Effector memory CD8-positive, alpha-beta T cell (primary cell): ENCODE measurements at places on chromosomes 11 and 22.
A peak's percentile ranks its signal among the peaks of the same experiment; 100 is the strongest.

GRCh38 chr22:37283393-37283937, 1.2 kb downstream of the CYTH4 start:
- DNase-seq: no peak

DNA sequence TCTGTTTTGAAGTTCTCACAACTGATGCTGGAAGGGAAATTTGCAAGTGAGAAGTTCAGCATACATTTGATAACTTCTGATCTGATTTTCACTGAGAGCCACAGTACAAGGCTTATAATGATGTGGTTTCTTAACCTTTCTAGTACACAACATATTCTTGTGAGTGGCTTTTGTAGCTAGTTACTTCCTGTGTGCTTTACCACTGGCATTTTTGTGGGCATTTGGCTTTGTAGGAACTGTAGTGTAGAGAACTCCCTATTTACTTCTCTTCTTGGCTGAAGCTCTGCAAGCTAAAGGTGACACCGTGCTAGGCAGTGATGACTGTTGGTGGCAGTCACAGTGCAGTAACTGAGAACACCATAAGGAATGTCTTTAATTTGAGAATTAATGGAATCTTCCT, 14.9 kb downstream of the USP47 start:
- DNase-seq: no peak

GRCh38 chr11:76155500-76156227, 50.6 kb downstream of the WNT11 start:
- DNase-seq: no peak

DNA sequence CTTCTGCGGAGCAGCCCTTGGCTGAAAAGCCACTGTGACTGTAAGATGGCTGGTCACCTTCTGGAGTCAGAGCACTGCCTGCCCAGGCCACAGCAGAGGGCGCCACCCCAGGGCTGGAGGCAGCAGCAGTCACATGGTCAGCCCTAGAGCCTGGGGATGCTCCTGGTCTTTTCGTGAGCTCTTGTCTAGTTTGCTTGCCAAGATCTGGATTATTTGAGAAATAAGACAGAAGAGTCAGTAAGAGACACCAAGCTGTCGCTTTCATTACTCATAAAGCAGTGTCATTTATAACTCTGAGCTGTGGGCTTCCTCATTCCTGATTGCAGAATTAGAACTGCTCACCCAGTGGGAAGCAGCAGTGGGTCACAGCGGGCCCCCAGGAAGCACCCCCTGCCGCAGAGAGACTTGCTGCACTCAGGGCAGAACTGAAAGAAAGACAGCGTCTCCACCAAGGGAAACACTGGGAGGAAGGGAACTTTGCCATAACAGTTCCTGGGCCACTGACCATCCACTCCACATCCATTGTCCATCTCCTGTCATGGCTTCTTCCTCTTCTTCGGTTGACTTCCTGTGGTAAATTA, 56.7 kb downstream of the PPP6R2 start:
- DNase-seq: no peak

DNA sequence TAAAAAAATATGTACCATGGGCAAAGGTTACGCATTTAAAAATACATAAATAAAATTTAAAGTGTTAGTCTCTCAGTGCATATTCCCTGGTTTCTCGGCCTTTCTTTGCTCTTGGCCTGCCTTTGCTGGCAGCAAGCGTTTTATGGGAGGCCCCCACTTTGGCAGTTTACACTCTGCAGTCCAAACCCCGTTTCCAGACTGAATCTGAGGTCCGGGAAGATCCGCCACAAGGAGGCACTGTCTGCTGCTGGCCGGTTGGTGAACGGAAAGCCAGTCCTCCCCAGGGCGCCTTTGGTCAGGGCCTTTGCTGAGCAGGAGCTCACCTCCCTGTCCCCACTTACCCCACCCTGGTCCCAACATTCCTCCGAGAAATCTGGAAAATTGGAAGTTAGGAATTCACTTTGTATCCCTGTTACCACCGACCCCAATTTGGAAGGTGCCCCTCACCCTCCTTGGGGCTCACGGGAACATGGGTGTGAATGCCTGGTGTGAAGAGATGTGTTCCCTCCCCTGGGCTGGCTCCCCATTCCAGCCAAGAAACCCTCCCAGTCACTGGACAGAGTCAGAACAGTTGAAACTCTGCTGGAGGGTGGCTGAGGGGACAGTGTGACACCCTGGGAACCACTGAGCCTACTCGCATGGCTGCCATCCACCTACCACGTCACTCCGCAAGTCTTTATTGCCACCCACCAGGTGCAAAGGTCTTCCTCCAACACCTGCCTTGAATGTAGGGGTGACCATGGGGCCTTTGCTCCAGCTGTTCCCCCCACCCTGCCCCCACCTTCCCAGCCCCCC, 9.4 kb upstream of the SF1 start:
- DNase-seq: peak; percentile 47

DNA sequence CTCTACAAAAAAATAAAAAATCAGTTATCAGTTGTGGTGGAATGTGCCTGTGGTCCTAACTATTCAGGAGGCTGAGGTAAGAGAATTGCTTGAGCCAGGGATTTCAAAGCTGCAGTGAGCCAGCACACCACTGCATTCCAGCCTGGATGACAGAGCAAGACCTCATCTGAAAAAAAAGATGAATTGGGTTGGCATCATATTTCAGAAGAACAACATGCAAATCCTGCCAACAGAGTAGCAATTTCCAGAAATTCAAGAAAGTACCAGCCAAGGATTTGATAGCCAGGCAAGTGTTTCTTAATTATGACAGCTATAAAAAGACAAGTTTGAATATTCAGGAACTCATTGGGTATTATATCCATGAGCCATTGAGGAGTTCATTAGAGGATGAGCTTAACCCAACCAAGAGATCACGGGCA, 75.2 kb downstream of the USP47 start:
- no peak for DNase-seq

DNA sequence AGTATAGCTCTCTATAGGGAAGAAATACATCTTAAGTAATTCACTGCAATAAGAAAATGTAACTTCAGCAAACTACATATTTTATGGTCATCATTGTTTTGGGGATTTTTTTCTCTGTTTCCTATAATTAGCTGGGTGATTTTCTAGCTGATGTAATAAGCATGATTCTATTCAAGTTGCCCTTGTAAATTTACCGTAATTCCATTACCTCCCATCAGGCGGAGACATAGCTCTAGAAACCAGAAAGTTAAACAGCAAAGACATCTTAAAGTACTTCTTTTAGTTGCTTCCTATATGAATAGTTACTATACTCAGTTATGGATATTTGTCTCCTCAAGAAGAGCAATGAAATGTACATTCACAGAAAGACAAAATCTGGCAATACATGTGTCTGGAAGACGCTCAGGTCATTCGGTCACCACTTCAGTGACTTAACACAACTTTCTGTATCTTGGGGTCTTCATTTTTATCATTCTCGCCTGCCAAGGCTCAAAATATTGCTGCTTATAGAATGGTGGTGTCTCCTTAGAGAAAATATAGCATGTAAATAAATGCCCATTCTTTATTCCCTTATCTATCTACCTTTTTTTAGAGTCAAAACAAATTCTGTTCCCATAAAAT, 239.9 kb upstream of the ZC3H12C start:
- DNase-seq: no peak

- DNase-seq: no peak
These were observed 37.6 kb downstream of the GAB4 start for GRCh38 chr22:16970446-16970845.

DNA sequence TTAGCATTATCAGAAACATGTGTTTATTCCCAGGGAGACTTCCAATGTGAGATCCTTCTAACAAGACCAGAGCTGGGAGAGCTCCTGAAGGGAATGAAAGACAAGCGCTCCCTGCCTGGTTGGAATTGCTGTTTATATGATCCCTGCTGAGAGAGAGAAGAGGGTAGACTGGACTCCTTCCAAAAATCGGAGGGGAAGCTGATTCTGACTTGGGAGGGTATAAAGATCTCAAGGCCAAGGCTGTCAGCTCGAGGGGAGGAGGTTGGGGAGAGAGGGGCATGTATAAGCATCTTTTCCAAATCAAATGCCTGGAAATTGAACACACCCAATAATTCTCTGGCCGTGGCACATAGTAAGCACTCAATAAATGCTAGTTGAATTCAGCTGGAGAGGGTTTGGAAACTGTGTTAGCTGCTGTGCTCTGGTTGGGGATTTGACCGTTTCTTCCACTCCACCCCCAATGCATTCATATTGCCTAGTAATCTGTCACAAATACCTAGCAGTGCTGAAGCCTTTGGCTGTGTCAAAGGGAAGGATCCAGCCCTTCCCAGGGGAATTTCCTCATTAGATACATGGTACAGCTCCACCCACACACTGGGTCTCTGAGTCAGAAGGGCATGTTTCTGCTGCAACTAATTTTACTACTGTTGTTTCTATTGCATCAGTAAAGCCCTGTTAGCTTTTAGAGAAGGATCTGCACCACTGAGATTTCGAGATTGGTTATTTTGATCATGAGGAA, 61.5 kb downstream of the CACNG2 start:
- no peak for DNase-seq

DNA sequence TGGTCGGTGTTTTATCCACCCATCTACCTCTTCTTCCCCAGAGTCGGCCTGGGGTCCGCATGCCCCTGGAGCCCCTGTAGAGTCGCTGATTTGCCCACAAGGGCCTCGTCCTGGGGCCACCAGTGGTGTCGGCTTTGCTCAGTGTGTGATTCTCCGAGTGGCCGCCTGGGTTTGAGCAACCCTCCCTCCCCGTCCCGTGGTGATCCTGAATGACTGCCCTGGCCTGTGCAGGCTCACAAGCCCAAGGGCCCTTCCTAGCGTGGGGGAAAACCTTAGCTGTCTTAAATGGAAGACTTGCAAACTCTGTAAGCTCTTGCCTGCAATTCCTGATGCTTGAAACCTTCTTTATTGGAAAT, 128.3 kb downstream of the OSBP2 start:
- no peak for DNase-seq

DNA sequence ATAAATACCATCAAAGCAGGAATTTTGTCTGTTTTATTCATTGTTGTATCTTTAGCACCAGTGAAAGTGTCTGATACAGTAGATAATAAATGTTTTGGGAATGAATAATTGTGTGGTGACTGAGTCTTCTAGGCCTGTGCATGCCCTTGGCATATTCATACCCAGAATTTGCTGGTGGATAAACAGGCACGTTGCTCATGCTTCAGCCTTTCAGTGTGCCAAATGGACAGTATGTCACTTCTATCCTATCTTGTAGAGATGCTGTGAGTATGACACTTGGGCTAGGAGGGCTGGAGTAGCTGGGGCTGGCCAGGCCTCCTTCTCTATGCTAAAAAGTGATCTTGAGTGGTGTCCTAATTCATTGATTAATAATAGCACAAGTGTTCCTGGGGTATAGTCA, 287.3 kb upstream of the DDI1 start:
- no peak for DNase-seq

GRCh38 chr11:124329787-124330478, 9.9 kb upstream of the OR8D2 start:
- no peak for DNase-seq

GRCh38 chr11:1437500-1437899, 47.8 kb downstream of the BRSK2 start:
- DNase-seq: no peak

GRCh38 chr22:23063539-23064380, 6.6 kb upstream of the GNAZ start:
- no peak for DNase-seq

DNA sequence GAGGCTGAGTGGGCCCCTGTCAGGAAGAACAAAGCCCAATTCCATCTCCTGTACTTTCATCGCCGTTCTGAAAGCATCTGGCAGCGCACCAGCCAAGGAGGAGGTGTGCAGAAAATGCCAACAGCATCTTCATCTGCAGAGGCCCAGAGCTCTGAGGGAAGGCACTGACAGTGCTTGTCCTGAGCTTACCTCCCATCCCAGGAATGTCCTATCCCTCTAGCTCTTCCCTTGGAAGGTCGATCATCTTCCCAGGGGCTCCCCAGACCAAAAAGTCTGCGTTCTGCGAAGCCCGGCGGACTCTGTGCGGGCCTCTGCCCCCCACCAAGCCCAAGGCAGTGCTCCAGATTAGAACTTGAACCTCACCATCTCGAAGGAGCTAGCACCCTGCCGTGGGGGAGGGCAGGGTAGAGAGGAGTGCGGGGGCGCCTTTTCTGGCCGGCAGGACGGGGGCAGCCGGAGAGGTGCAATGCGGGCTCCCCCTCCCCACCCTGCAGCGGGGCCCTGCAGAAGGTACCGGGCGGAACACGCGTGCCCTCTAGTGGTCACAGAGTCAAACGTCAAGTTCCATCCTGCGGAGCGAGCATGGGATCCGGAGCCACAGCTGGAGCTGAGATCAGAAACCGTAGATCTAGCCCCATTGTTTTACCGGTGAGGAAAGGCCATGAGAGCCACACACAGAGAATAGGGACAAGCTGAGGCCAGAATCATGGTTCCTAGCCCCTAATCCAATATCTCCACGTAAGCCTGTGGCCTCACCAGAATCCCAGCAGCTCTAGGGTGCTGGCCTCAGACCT, 5.0 kb downstream of the SCN2B start:
- DNase-seq: peak; percentile 64

- DNase-seq: no peak
These were observed 23.3 kb downstream of the SCUBE1 start for GRCh38 chr22:43319661-43320486.

DNA sequence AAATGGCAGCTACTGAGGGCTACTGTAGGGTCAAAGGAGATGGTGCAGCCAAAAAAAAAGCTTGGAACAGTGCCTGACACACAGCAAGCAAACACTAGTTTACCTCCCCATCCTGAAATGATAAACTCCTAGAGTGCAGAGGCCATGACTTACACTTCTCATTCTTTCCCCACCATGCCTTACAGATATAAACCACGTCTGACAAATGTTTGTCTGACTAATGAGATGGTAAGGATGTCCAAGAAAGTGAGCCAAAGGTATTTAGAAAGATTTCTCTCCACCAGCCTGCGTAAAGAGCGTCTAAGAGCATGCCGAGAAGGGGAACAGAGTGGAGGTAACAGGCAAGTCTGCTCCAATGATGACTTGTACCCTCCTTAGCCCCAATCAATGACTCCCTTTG, 99.0 kb downstream of the LARGE1 start:
- DNase-seq: no peak

DNA sequence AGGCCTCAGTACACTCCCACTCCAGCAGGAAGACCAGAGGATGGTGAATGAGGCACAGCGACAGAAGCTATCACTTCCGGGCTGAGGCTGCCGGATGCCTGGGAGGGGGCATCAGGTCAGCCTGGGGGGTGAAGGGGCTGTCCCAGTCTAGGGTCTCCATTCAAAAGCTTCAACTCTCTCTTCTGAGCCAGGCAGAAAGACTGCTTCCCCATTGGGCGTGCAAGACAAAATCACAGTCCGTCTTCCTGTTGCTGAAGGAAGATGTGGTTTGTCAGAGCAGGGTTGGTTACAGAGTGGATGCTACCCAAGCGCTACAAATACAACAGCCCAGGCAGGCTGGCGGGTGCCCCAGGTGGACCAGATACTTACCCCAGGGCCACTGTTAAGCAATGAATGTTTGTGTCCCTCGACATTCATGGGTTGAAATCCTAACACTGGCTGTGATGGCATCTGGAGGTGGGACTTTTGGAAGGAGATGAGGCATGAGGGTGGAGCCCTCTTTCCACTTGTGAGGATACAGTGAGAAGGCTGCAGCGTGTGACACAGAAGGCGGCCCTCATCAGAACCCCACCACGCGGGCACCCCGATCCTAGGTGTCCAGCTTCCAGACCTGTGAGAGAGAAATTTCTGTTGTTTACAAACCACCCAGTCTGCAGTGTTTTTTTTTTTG, 12.0 kb downstream of the UPK3A start:
- peak; percentile 41 for DNase-seq

- no peak for DNase-seq
These were observed 1489.2 kb downstream of the TBC1D22A start for GRCh38 chr22:48251629-48252028.

- DNase-seq: no peak
These were observed 60.5 kb upstream of the ARHGAP32 start for GRCh38 chr11:129252621-129253020.
